ENCODE measurements at places on chromosomes 12 and 14. TPM values are rescaled to one million over a fixed set of nuclear protein-coding genes. Genes with fewer than 3 reads are reported as not detected.

DPY19L2 gene
- total RNA-seq: 34.4 TPM

CMA1 gene
- not detected for total RNA-seq

GRCh38 chr14:72925171-72925759 lies 999 bp upstream of the DCAF4 start:
- no peaks in the 10 kb centered on the region for H3K36me3 ChIP-seq
- no peaks in the 10 kb centered on the region for H3K27me3 ChIP-seq
- no peak overlapping the region for H3K4me3 ChIP-seq
- DNase-seq: no peak
- no peaks in the 10 kb centered on the region for H3K4me1 ChIP-seq

IGF1 gene
- total RNA-seq: 3.6 TPM

DNA sequence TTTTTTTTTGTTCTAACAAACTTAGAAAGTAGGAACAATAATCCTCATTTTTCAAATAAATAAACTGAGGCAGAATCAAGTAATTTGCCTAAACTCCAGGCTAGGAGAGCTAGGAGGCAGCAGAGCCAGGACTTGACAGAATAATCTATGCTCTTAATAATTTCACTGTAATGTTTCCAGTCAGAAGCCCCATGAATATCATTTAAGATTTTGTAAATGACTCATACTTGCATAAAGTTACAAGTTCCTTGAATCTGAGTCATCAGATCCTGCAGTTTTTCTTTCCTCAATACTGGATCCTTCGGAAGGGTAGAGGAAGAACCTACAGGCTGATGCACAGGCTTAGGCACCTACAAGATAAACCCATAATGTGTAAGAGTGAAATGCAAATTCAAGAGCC lies 29.0 kb downstream of the CAPRIN2 start:
- H3K27me3 ChIP-seq: no peaks in the 10 kb centered on the region
- no peaks in the 10 kb centered on the region for H3K36me3 ChIP-seq
- no peak overlapping the region for H3K27ac ChIP-seq
- no peak for DNase-seq
- H3K4me3 ChIP-seq: no peak overlapping the region

PRH2 gene
- not detected for total RNA-seq

- no peak overlapping the region for H3K27ac ChIP-seq
- DNase-seq: no peak
- no peak overlapping the region for H3K4me3 ChIP-seq
- no peaks in the 10 kb centered on the region for H3K36me3 ChIP-seq
- no peaks in the 10 kb centered on the region for H3K27me3 ChIP-seq
These were observed 1348.9 kb upstream of the FLRT2 start for GRCh38 chr14:84181072-84181471.

DNA sequence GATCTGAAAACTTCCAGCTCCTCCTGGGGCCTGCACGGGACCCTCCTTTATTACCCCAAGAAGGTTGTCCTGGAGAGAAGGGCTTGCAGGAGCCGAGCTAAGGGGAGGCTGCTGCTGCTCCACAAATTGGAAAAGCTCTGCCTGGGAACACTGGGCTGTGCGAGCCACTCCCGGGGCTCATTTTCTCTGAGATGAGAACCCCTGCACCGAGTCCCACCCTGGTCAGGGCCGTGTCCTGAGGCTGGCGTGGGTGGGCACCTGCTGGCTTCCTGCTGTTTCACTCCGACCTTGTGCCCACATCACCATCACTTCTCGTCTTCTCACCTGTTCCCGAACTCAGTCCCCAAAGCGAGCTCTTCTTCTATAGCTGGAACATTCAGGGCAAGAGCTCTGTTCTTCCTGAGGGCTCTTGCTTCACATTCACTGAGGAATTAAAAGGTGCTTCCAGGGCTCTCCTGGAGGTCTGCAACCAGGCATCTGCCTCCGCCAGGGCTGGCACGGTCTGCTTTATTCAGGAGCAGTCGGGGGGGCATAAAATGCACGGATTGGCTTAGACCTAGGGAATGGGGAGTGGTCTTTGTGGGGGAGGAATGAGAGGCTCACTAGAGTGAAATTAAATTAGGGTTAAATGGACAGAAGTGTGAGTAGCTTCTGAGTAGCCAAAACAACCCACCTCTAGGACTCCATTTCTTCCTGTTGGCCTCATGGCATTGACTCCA lies 98.5 kb downstream of the ADGRD1 start:
- H3K27ac ChIP-seq: no peak overlapping the region
- no peak for DNase-seq
- H3K4me3 ChIP-seq: no peak overlapping the region
- no peaks in the 10 kb centered on the region for H3K4me1 ChIP-seq

GRCh38 chr14:62301080-62301479 lies 538.9 kb downstream of the SNAPC1 start:
- H3K36me3 ChIP-seq: no peaks in the 10 kb centered on the region
- DNase-seq: no peak
- no peaks in the 10 kb centered on the region for H3K27me3 ChIP-seq
- H3K4me1 ChIP-seq: no peaks in the 10 kb centered on the region
- no peak overlapping the region for H3K27ac ChIP-seq

GRCh38 chr14:56976211-56976610 lies 165.9 kb upstream of the OTX2 start:
- DNase-seq: no peak
- no peak overlapping the region for H3K4me3 ChIP-seq
- H3K27me3 ChIP-seq: no peaks in the 10 kb centered on the region
- H3K27ac ChIP-seq: no peak overlapping the region
- no peaks in the 10 kb centered on the region for H3K36me3 ChIP-seq

- peaks cover 49% of the 10 kb centered on the region for H3K4me1 ChIP-seq
- H3K27ac ChIP-seq: peak overlapping the region; percentile 59
- H3K36me3 ChIP-seq: no peaks in the 10 kb centered on the region
- no peak overlapping the region for H3K4me3 ChIP-seq
- no peaks in the 10 kb centered on the region for H3K27me3 ChIP-seq
These were observed 19.7 kb downstream of the PLEKHG3 start for GRCh38 chr14:64723691-64724577.

AMN gene
- total RNA-seq: not detected

GRCh38 chr12:91565846-91566245 lies 383.2 kb upstream of the DCN start:
- peak overlapping the region; percentile 5 for H3K27ac ChIP-seq
- no peaks in the 10 kb centered on the region for H3K27me3 ChIP-seq
- no peaks in the 10 kb centered on the region for H3K36me3 ChIP-seq
- no peak overlapping the region for H3K4me3 ChIP-seq
- no peaks in the 10 kb centered on the region for H3K4me1 ChIP-seq

GRCh38 chr12:104412681-104413080 lies 44.1 kb upstream of the CHST11 start:
- no peak overlapping the region for H3K4me3 ChIP-seq
- no peak for DNase-seq
- no peaks in the 10 kb centered on the region for H3K36me3 ChIP-seq

DNA sequence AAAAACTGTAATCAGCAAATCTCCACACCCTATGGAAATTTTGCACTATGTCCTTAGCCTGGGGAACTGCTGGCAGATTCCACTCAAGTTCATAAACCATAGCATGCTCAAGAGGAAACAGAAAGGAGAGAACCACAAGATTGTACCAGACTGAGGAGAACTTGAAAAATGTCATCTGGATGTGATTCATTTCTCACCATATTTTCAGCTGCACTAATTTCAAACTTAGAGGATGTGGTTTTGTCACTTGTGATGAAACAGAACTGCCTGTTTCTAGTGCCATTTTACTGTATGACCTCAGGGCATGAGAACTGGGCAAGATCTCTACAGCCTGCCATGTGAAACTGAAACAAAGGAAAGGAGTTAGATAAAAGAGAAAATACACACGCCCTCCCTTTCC lies 1493.1 kb upstream of the FLRT2 start:
- H3K36me3 ChIP-seq: no peaks in the 10 kb centered on the region
- no peak for DNase-seq
- H3K27ac ChIP-seq: no peak overlapping the region
- H3K27me3 ChIP-seq: no peaks in the 10 kb centered on the region
- no peak overlapping the region for H3K4me3 ChIP-seq

- no peak overlapping the region for H3K4me3 ChIP-seq
- DNase-seq: no peak
- H3K27ac ChIP-seq: no peak overlapping the region
- no peaks in the 10 kb centered on the region for H3K4me1 ChIP-seq
These were observed 9.7 kb upstream of the ZDHHC22 start for GRCh38 chr14:77151245-77151644.

GRCh38 chr14:76955575-76956315 lies 72.8 kb downstream of the IRF2BPL start:
- peak overlapping the region; percentile 95 for H3K27ac ChIP-seq
- no peaks in the 10 kb centered on the region for H3K36me3 ChIP-seq
- H3K27me3 ChIP-seq: no peaks in the 10 kb centered on the region
- no peaks in the 10 kb centered on the region for H3K4me1 ChIP-seq
- DNase-seq: no peak

PPFIA2 gene
- 18.5 TPM for total RNA-seq

DNA sequence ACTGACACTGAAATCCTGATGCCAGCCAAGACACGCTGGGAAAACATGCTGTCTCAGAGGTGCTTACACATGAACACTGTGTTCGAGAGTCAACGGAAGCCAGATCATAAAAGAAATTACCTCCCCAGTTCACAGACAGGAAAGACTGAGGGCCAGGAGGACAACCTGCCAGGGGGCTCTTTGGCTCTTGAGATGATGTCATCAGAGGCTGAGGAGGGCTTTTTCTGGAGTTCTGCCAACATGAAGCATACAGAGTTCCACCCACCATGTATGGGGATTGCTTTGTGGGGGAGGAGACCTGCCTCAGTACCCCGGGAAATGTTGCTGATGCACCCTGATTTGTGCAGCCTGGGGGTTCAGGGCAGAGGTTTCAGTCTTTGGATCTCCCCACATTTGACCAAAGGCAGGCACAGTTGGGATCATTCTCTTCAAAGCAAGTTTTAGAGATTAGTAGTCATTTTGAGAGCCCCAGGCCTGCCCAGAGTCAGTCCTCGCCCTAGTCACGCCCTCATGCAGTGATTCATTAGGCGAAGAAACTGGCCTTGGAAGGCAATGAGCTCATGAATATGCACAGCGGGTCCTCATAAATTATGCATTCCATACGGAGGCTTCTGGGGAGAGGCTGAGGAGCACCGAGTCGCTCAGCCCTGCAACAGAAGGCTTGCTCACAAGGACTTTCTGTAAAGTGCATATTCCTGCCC lies 34.9 kb upstream of the EML1 start:
- no peak overlapping the region for H3K4me3 ChIP-seq
- H3K27ac ChIP-seq: no peak overlapping the region
- no peaks in the 10 kb centered on the region for H3K27me3 ChIP-seq
- no peaks in the 10 kb centered on the region for H3K36me3 ChIP-seq
- no peaks in the 10 kb centered on the region for H3K4me1 ChIP-seq

GRCh38 chr12:66612090-66612775 lies 66.6 kb downstream of the GRIP1 start:
- no peak overlapping the region for H3K27ac ChIP-seq
- no peak overlapping the region for H3K4me3 ChIP-seq
- no peaks in the 10 kb centered on the region for H3K4me1 ChIP-seq
- H3K27me3 ChIP-seq: no peaks in the 10 kb centered on the region

DNA sequence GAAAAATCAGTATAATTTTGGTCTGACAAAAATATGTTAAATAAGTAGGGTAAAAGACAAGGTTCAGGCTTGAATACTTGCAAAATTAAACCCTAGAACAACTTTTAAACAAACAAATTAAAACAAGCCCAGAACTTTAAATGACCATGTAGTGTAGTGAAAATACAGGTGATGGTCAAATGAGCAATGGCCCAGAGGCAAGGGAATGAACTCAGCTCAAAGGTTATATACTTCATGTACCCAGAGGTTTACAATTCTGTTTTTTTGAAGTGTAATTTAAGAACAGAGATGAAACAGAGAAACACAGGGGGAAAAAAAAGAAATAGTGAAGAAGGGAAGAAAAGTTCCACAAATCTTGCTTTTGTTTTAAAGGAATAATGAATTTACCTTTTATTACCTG lies 949.2 kb downstream of the TRHDE start:
- H3K36me3 ChIP-seq: no peaks in the 10 kb centered on the region
- no peak for DNase-seq
- H3K4me3 ChIP-seq: no peak overlapping the region
- H3K4me1 ChIP-seq: no peaks in the 10 kb centered on the region

INSM2 gene
- total RNA-seq: not detected

GRCh38 chr12:69417741-69418167 lies 52.4 kb upstream of the FRS2 start:
- H3K27ac ChIP-seq: no peak overlapping the region
- H3K36me3 ChIP-seq: no peaks in the 10 kb centered on the region
- no peaks in the 10 kb centered on the region for H3K27me3 ChIP-seq
- no peak overlapping the region for H3K4me3 ChIP-seq
- no peak for DNase-seq

- H3K4me1 ChIP-seq: no peaks in the 10 kb centered on the region
- no peaks in the 10 kb centered on the region for H3K36me3 ChIP-seq
- no peak overlapping the region for H3K27ac ChIP-seq
- H3K27me3 ChIP-seq: no peaks in the 10 kb centered on the region
- no peak for DNase-seq
- no peak overlapping the region for H3K4me3 ChIP-seq
These were observed 3.2 kb downstream of the ARF3 start for GRCh38 chr12:48954061-48954460.

DNA sequence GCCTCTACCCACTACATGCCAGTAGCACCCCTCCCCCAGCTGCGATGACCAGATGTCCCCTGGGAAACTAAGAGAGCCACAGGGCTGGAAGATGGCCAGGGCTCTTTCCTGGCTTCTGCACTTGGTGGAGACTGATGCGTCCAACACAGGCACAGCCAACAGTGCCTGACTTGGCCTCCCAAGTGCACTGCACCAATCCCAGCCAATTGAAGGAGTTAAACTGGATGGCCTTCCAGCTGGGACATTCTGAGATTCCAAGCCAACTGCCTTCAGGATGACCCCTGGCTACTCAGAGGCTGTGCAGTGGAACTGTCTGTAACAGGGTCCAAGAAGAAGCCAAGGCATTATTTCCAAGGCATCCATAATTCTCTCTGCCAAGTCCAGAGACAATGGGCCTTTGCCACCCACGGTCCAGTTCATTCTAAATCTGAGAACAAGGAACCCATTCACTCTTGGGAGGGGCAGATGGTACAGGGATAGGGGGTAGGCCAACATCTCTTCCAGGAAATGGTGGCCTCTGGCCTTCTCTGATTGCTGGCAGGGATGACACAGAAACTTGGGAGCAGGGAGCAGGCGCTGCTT lies 35.2 kb downstream of the PRIMA1 start:
- no peak overlapping the region for H3K4me3 ChIP-seq
- no peak for DNase-seq
- no peaks in the 10 kb centered on the region for H3K36me3 ChIP-seq
- no peak overlapping the region for H3K27ac ChIP-seq
- H3K27me3 ChIP-seq: no peaks in the 10 kb centered on the region

- peak overlapping the region; percentile 87 for H3K4me3 ChIP-seq
- DNase-seq: no peak
- peak overlapping the region; percentile 58 for H3K27ac ChIP-seq
- H3K36me3 ChIP-seq: no peaks in the 10 kb centered on the region
- no peaks in the 10 kb centered on the region for H3K27me3 ChIP-seq
These were observed 607 bp downstream of the OS9 start for GRCh38 chr12:57694459-57695019.

- DNase-seq: peak; percentile 84
- H3K36me3 ChIP-seq: no peaks in the 10 kb centered on the region
- H3K4me3 ChIP-seq: peak overlapping the region; percentile 66
- H3K27ac ChIP-seq: peak overlapping the region; percentile 94
These were observed 17.1 kb downstream of the FOS start for GRCh38 chr14:75295491-75296345.

FITM1 gene
- total RNA-seq: 1.3 TPM

KLRC3 gene
- 1.8 TPM for total RNA-seq

- H3K4me1 ChIP-seq: no peaks in the 10 kb centered on the region
- no peak overlapping the region for H3K4me3 ChIP-seq
- no peaks in the 10 kb centered on the region for H3K27me3 ChIP-seq
- DNase-seq: no peak
- H3K36me3 ChIP-seq: no peaks in the 10 kb centered on the region
- no peak overlapping the region for H3K27ac ChIP-seq
These were observed 406.4 kb downstream of the SNAPC1 start for GRCh38 chr14:62168564-62169155.

Data from uterus (tissue), 4 donors.